PC-3 (cell line): ENCODE measurements at places on chromosomes 16 and 17. TPM values are rescaled to one million over a fixed set of nuclear protein-coding genes. Genes with fewer than 3 reads are reported as not detected.
A peak's percentile ranks its signal among the peaks of the same experiment; 100 is the strongest.

DNA sequence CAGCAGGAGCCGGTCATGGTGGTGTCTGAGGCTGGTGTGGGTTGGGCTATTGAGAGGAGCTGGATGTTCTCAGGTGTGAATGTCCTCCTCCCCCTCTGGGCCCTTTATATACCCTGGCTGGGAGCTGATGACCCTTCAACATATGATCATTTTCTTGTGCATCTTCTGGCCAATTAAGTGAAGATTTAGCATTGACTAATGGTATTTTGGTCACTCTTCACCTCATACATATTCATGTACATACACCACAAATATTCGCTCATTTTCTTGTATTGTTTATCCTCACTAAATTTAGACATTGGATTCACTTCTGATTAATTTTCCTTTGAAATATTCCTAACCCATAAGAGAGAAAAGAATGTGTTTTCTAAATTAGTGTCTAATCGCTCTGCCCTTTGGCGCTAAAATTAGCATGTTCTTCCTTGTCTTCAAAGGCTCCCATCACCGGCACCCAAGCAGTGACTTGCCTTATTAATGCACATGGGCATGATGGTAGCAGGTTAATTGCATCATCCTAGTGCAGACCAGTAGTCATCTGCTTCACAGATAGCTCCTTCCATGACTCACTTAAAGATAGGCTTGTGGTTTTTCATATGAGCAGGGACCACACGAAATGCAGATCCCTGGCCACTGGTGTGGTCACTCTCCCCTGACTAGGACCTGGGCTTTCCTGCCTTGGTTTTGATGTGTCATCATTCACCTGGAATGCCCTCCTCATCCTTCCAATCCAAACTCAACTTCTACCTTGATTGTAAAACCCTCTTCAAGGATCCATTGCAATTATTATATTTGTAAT lies at the start of gene KRTAP2-4:
KRTAP2-4 (minus strand) TSS at position 51 of the 796 bp plus-strand sequence; CDS start at position 17, 34 bp downstream.
- peak; percentile 83 for DNase-seq

DNA sequence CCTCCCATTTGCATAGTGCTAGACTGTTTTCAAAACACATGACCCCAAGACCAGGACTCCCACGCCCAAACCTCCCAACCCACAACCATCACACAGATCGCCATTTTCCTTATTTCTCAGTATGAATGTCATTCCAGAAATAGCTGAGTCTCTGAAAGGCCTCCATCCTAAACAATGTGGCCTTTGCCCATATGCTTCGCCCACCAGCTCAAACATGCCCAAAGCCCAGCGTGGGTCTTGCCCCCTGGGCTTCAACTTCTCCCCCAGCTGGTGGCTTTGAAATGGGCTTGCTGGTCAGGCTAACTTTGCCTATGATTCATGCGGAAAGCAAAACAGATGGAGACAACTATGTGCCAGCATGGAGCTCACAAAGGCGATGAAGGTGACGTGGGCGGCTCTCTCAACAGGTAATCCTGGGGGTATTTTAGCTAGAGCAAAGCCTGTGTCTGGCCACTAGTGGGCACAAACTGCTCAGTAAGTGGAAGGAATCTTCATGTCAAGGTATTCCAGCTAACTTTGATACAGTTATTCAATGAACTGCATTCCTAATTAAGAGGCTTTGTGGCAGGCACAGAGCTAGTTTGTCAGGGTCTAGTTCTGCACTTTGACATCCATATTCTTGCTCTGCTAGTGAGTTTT lies 17.1 kb downstream of the PMP22 start:
- peak; percentile 62 for DNase-seq

- no peak for DNase-seq
Observed at GRCh38 chr16:85321509-85322271, 209.4 kb upstream of the CIBAR2 start.

GRCh38 chr16:4032768-4033167 lies 83.5 kb downstream of the ADCY9 start:
- DNase-seq: no peak

DNA sequence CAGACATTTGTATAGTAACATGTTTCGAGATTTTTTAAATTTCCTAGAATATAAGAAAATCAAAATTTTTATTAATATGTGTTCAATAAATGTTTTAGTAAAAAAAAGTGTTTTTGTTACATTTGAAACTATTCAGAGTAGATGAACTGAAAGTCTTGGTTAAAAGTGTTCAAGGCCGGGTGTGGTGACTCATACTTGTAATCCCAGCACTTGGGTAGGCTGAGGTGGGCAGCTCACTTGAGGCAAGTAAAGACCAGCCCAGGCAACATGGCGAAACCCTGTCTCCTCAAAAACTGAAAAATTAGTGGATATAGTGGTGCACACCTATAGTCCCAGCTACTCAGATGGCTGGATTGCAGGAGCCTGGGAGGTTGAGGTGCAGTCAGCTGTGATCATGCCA lies 16.8 kb upstream of the PHKG2 start:
- DNase-seq: no peak

- DNase-seq: peak; percentile 67
Observed at GRCh38 chr16:68590201-68590994, 51.3 kb downstream of the ZFP90 start.

- peak; percentile 77 for DNase-seq
Observed at GRCh38 chr16:10738231-10739077, 5.2 kb upstream of the NUBP1 start.

DNA sequence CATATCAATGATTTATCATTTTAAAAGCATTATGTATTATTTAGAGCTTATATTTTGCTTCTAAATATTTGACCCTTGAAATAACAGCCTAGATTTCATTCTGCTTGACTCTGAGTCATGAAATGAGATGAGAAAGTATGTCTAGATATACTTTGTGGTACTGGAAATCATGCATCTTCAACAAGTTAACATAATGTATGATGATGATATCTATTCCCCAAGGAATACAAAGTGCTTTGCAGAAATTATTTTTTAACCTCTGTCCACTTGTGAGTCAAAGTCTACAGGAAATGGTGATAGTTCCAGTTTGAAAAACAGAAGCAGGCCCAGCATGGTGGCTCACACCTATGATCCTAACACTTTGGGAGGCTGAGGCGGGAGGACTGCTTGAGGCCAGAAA lies 36.1 kb downstream of the GOSR1 start:
- no peak for DNase-seq

GRCh38 chr17:2957631-2958286 lies 105.6 kb downstream of the OR1D5 start:
- no peak for DNase-seq

GRCh38 chr17:38871247-38872015 lies 1.6 kb downstream of the LASP1 start:
- peak; percentile 81 for DNase-seq

GRCh38 chr17:38598536-38598935 lies 7.2 kb downstream of the SRCIN1 start:
- peak; percentile 76 for DNase-seq

- DNase-seq: no peak
Observed at GRCh38 chr17:40937384-40937819, at the start of gene KRT23. TSS of gene KRT23 (minus strand) at chr17:40937646. CDS start at chr17:40936603, 1,043 bp downstream.

DNA sequence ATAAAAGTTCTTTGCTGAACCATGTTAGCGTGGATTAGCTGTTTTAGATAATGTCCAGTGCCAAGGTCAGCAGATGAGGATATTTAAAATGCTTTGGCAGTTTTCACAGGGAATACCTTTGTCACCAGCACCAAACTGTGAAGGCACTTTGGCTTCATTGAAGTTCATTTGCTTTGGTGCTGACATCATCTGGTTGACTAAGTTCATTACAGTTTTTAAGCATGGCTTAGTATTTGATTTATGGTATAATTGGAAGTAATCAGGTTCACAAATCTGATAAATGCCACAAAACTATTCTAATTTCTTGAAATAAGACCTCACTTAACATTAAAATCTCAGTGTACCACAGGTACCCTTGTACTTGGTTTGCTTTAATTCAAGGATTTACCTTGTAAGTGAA lies 4.3 kb downstream of the GID4 start:
- DNase-seq: peak; percentile 61

DNA sequence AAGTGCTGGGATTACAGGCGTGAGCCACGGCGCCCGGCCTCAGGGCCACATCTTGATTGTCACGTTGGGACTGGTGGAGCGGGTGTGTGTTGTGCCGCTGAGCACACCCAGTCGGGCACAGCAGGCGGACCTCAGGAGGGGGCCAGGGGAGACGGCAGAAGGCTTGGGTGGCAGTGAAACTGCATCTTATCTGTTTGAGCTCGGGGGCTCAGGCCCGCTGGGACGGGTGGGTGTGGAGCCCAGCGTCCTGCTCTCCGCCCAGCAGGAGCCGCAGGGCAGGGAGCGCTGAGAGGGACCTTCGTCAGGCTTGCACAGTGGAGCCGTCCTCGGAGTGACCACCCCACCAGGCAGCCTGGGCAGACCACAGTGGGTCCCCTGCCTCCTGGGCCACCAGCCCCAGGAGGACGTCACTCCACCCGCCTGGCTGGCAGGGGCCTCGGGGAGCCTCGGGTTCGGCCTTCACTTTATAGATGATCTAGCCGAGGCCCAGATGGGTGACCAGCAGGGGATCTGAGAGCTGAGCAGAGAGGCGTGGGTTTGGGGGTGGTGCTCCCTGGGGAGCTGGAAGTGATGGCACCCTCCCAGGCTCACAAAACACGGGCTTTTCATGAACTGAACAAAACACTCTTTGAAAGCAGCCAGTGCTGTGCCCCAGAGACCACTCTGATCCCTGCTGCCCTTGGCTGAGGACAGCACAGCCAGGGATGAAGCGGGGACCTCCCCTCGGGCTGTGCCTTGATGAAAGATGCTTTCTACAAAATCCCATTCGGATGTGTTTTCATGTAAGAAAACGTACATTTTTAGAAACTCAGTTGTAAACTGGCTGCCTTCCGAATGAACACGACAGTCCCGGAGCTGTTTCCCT lies 181.1 kb downstream of the SEC14L1 start:
- no peak for DNase-seq

DNA sequence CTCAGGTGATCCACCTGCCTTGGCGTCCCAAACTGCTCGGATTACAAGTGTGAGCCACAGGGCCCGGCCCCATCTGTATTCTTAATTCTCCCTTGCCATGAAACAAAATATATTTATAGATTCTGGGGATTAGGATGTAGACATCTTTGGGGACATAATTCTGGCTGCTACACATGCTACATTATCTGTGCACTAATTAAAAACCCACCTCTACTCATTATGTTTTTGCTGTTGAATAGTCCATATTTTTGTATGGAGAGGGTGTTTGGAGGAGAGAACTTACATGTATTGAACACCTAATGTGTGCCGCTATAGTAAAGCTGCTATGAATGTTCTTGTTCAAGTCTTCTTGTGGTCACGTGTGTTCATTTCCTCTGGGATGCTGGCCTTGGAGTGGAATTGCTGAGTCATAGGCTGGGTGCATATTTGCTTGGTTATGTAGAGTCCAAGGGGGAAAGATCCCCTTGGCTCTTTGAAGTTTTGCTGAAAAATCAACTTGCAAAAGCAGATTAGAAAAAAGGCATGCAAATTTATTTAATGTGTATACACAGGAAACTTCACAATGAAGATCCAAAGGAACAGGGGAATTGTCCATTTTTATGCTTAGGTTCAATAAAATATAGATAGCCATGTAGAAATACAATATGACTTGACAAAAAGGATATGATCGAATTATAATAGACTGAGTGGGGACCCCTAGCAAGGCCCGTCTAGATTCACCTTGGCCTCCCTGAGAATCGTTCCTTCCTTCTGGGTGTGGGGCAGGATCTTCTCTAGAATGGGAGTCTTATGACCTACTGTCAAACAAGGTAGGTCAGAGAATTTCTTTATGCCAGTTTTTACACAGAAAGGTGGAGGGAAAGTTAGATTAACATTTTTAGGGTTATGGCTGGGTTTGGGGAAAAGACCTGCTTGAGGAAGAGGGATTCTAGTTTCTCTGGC lies 42.1 kb upstream of the GPRC5B start:
- DNase-seq: peak; percentile 29

The SEPTIN12 gene
- not detected in 2 replicates for total RNA-seq

The DCXR gene
- 135 and 142 TPM in 2 replicates for total RNA-seq

The KRTAP9-1 gene
- not detected in 2 replicates for total RNA-seq

The CDH11 gene
- 111 and 172 TPM in 2 replicates for total RNA-seq

The MYL11 gene
- not detected in 2 replicates for total RNA-seq

The PPY gene
- total RNA-seq: not detected in 2 replicates

The MT3 gene
- not detected in 2 replicates for total RNA-seq

The DNAJC7 gene
- 60.1 and 76.3 TPM in 2 replicates for total RNA-seq

The EPX gene
- total RNA-seq: not detected in 2 replicates
